RKO (cell line): ENCODE measurements at places on chromosomes 11 and 22.

DNA sequence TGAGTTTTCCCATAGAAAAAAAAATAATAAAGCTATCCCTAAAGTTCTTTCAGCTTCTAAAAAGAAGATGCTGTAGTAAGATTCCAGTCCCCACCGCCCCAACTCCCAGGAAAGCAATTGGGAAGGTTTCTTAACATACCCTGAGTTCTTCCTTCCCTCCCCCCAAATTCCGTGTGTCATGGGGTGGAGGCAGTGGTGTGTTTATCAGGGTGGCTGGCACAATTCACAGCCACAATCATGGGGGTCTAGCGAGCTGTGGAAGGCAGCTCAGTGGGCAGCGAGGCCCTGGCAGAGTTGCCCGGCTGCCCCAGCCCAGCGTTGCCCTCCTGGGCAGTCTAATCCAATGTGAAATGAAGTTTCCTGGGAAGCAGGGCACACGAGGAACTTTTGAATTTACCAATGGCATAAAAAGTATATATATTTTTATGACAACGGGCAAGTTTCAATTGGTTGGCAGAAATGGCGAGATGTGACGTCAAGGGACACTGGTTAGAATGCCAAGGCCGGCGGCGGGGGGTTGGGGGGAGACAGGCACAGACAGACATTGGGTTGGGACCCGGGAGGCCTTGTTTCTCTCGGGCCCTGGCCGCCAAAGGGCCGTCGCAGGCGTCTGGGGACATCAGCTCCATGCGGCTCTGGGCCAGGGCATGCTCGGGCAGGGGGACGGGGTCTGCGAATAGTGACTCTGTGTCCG, 80.7 kb upstream of the PPARA start:
- peak; percentile 93 for DNase-seq

GRCh38 chr11:105790840-105791239, 181.0 kb downstream of the GRIA4 start:
- DNase-seq = no peak

- no peak for DNase-seq
Observed at GRCh38 chr11:100612766-100613165, 74.3 kb upstream of the ARHGAP42 start.

DNA sequence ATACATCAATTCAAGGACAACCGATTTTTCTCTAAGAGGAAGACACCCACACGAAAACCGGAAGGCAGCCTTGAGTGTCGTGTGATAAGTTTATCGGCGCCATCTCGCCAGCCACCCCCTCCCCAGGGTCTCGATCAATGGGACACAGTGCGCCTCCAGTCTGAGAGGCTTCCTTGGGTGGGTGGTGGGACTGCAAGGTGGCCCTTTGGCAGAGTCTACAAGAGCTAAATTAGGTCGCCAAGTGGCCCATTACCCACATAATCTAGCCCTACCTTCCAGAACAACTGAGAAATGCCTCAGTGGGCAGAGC, 64.0 kb downstream of the CD6 start:
- no peak for DNase-seq

GRCh38 chr22:39182478-39183030, 30.1 kb upstream of the CBX7 start:
- DNase-seq = no peak

DNA sequence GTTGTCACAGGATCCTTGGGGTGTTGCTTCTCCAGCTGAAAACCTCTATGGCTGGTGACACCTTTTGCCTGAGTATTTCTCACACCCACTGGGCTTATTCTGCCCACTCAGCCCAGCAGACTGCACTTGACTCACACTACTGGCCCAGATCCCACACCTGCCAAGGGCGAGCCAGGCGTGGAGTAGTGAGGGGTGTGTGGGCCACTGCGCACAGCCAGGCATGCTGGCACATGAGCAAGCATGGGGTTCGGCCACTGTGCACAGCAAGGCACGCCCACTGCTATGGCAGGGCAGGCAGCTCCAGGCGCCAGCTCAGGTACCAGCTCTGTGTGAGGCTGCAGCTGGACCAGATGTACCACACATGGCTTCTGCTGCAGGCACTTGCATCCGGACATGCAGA, 116.5 kb upstream of the MTNR1B start:
- no peak for DNase-seq

DNA sequence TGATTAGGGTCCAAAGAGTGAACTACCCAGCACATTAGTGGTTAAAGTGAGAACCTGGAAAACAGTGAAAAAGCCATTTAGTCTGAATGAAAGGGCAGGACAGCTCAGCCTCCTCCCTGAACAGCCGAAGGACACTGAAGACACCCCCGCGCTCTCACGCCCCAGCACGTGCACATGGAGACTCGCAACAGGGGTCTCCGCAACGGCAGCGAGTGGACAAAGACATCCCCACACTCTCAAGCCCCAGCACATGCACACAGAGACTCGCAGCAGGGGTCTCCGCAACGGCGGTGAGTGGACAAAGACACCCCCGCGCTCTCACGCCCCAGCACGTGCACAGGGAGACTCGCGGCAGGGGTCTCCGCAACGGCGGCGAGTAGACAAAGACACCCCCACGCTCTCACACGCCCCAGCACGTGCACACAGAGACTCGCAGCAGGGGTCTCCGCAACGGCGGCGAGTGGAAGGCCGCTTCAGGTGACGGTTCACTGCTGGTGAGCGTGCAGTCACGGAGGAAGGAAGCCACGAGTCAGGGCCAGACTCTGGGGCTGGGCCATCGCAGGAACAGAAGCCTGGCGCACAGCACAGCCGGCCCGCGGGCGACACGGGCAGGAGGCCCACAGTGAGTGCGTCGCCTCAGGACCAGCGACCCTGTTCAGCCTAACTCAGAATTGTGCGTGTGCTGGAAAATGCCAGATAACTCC, 43.6 kb downstream of the BRD1 start:
- DNase-seq = no peak

DNA sequence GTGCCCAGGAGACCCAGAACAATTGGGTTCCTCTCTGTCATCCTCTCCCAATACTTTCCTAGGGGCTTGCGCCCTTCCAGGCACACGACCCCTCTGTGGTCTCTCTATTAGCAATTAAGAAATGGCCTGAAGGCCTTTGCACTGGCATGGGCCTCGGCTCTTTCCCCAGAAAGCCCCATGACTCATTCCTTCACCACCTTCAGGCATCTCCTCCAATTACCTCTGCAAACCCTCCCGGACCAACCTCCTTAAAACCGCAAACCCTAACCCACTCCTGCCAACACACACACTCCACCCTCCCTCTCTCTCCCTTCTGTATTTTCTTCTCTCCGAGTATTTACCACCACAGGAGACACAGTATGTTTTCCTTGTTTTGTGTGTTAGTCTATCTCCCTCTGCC, 36.7 kb downstream of the LARGE1 start:
- DNase-seq = no peak

GRCh38 chr11:21635394-21636145, 557.3 kb upstream of the ANO5 start:
- peak; percentile 24 for DNase-seq

- peak; percentile 11 for DNase-seq
Observed at GRCh38 chr11:27166130-27166529, 125.5 kb downstream of the BBOX1 start.

DNA sequence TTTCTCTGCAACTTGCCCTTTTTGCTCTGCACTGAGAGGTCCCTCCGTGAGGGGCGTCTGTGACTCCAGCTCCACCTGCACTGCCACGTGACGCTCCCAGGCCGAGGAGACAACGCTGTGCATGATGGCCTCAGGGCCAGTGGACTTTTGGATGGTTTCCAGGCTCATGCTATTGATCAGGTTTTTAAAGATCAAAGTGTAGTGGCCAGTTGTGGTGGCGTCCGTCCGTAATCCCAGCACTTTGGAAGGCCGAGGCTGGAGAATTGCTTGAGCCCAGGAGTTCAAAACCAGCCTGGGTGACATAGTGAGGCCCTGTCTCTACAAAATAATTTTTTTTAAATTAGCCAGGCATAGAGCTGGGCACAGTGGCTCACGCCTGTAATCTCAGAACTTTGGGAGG, 16.1 kb downstream of the RPL3 start:
- DNase-seq = no peak

DNA sequence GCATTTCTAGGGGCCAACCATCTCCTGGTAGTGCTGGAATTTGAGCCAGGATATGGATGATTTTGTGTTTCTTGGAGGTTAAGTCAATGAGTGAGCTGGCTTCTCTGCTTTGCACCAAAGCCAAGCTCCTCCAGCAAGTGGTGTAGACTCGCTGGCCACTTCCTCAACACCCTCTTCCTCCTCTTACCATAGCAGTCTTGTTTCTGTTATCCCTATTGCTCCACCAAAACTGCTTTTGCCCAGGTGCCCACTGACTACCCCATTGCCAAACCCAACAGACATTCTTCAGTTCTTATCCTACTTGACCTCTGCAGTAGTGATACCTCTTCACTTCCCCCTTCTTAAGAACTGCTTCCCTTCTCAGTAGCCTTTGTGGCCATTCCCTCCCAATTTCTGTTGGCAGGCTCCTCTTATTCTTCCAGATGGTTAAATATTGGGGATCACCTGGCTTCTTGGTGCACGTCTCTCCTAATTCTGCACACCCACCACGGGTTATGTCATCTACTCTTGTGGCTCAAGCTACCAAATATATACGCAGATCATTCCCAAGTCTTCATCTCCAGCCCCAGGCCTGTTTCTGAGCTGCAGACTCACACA, 7.0 kb upstream of the PRG2 start:
- no peak for DNase-seq

DNA sequence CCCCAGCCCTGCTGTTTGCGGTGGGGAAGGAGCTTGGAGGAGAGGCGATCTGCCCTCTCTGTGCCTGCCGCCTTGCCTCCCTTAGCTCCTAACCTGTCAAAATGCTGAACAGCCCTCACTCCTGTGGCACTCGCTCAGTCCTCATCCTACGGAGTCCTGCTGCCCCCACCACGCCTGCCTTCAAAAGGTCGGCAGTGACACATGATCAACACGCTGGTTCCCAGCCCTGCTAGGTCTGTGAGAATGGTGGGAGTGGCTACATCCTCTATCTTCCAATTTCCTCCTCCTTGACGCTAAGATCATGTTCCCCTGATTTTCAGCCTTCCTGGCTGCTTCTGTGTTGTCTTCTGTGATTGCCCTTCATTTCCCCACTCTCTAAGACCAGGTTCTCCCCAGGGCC, 120.2 kb upstream of the TBCEL start:
- DNase-seq = no peak

GRCh38 chr11:74116719-74117118, 54.1 kb downstream of the C2CD3 start:
- DNase-seq = no peak

DNA sequence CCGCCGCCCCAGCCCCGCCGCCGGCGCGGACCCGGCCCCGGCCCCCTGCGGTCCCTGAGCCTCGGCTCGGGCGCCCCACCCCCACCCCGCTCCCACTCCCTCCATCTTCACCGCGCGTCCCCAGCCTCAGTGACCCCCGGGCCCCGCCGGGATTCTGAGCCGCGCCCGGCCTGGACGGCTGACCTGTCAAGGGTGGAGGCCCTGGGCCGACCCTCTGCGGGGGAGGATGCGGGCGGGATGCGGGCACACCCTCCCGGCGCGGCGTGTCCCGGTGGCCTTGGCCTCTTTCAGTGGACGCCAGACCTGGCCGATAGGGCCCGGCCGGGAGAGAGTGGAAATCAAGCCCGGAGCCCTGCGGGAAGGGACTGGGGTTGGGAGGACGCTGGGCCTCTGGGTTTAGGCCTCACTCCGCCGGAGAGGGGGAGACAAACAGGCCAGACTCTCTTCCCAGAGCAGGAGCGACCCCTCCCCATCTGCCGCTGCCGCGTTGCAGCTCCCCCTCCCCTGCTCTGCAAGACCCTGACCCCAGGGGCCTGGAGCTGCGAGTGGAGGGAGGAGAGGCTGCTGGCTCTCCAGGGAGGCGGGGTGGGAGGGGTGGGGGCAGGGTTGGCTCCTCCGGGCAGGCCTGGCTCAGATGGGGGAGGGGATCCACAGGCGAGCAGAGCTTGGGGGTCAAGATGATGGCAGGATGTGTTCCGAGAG, 525 bp downstream of the MAPK8IP2 start:
- DNase-seq = no peak

DNA sequence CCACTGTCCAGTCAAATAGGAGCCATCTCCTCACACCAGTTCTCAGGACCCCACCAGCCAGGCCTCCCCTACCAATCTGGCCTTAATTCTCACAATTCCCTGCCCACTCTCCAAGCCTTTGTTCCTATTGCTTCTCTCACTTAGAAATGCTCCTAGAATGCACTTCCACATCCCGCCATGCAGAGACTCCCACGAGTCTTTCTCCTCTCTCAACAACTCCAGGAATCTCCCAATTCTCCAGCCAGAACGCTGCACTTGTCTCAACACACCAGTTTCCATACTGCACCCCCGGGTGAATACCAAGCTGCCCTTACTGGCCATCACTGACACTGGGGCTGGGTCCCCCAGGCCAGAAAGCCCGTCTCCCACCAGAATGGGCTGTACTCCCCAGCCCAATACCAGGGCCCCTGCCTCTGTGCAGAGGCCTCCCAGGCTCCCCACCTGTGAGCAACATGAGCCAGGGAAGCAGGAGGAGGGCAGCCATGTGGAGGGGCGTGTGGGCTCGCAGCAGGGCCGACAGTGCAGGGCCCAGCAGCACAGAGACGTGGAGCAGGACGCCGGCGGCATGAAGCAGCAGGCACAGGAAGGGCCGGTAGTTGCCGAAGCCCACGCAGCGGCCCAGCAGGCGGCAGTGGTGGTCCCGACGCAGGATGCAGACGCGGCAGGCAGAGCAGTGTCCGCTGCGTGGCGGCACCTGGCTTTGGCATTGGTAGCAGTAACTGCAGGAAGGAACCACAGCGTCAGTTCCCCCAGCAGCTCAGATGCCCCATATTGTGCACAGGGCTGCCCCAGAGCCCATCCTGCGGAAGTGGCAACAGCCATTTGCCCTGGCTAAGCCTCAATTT, 2.4 kb downstream of the ZDHHC24 start:
- DNase-seq = no peak

DNA sequence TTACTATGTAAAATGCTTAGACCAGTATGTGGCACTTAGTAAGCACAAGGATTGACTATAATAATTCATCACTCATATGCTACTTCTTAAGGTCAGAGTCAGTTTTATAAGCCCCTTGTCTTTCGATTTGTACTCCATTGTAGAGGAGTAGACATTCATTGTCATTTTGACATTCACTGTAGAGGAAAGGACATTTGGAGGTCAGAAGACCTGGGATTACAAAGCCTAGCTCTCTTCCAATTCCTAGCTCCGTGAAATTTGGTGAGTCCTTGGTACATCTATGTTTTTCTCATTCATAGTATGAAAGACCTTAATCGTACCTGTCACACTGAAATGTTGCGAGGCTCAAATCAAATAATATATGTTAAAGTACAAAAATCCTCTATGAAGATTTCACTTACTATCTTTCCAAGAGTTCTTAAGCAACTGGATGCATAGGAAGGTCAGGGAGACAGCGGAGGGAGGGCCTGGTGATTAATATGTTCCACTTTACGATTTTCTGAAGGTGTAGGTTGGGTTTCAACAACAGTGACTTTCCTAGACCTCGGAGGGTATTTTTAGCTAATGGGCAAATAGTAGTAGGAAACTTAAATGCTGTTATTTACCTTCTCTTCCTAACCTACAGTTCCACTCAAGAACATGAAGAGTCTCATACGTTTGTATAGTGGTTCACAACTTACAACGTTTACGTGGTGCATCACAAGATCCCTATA, 1.4 kb upstream of the EMSY start:
- DNase-seq = peak; percentile 72
